Stimulated activated CD4-positive, alpha-beta T cell treated with anti-CD3 and anti-CD28 coated beads, Interleukin-4, amount 100 ng/mL, for 4 hours (primary cell): ENCODE measurements at places on chromosomes 12 and 14.
A peak's percentile ranks its signal among the peaks of the same experiment; 100 is the strongest.

DNA sequence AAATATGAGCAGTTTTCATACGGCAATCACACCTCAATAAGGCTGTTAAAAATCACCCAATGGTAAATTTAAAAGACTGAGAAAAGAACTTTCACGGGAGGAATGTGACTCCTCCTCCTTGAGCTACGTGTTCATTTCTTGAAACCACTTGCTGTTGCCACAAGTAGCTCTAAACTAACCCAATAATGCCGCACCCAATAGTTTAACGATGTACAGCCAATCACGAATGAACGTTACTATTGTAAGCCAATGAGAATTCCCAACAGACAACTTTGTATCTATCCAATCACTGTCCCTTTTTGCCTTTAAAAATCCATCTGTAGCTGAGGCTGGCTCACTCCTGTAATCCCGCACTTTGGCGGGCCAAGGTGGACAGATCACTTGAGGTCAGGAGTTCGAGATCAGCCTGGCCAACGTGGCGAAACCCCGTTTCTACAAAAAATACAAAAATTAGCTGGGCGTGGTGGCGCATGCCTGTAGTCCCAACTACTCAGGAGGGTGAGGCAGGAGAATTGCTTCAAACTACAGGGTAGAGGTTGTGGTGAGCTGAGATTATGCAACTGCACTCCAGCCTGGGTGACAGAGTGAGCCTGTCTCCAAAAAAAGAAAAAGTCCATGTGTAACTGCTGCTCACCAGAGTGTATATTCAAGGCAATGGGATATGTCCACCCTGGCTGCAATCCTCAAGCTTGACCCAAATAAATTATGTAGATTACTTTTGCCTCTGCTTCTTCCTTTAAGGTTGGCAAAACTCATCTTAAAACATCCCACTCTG is 24.4 kb upstream of the BTBD6 start:
- no peak for DNase-seq

DNA sequence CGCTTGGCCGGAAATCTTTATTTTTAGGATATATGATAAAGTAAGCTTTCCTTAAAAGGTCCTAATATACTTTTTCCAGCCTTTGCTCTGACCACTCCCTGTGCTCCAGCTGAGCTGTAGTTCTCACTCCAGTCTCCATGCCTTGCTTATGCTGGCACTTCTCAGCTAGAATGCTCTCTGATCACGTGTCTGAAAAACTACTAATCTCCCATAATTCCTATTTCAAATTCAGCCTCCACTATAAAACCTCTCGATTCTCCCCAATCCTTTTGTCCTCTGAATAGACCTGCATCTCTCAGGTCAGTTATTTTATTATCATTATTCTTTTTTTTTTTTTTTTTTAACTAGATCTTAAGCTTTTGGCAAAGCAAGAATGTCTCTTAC is 3.7 kb downstream of the BIN2 start:
- no peak for DNase-seq

- no peak for DNase-seq
These were observed 31.9 kb downstream of the RDH12 start for GRCh38 chr14:67733616-67734015.

DNA sequence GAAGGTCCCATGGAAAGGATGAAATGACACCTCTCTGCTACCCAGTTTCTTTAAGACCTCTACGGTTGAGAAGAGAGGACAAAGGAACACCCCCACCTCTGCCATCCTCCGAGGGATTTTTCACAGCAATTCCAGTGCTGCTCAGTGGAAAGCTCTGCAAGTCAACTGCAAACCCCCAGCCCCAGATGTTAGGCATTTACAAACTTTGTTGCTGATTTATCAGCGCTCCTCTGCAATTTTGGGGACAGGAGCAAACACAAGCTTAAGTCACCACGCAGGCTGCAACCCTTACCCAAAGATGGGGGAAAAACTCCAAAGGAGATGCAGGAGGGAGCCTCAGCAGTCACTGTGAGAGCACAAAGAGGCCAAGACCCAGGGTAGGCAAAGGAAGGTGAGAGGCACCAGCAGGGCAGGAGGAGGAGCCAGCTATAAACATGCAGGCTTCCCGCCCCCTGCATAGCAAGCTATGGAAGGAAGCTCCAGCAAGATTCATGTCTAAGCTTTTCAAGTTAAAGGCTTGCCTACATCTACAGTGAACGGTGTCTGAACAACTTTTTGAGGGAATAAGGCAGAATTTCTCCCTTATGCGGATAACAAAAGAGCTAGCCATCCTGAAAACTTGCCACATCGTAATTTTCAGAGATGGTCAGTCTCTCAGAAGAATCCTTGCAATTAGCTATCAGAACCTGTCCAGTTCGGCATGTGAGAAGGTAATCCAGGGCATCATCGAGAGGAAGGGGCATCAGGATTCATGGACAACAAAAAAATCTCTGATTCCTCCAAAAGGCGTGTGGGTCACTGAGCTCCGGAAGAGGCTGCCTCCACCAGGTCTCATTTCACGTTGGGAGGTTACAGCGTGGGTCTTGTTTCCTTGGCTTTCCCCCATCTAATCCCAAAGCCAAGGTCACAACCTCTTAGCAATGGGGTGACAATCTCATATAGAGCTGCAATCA is 3.9 kb downstream of the CTDSP2 start:
- DNase-seq: peak; percentile 30

- no peak for DNase-seq
These were observed 15.1 kb downstream of the NAV3 start for GRCh38 chr12:77845831-77846230.

GRCh38 chr12:98911396-98911795 is 266.3 kb downstream of the APAF1 start:
- DNase-seq: no peak

DNA sequence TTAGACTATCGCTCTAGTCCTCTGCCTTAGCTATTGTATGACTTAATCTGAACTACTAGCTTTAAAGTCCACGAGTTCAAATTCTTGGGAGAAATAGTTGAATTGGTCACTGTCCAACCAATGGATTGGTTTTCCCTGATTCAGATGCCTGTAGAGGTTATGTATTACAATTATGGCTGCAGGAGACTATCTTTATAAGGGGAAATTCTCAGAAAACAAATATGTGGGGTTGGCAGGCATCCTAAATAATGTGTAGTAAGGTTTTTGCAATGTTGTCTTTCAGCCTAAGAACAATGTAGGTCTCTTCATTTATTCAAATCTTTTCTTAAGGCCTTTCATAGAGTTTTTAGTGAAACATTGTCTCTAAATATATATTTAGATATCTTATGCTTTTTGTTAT is 26.9 kb downstream of the MYRFL start:
- no peak for DNase-seq

- no peak for DNase-seq
These were observed 103.6 kb upstream of the FLRT2 start for GRCh38 chr14:85426068-85426935.

DNA sequence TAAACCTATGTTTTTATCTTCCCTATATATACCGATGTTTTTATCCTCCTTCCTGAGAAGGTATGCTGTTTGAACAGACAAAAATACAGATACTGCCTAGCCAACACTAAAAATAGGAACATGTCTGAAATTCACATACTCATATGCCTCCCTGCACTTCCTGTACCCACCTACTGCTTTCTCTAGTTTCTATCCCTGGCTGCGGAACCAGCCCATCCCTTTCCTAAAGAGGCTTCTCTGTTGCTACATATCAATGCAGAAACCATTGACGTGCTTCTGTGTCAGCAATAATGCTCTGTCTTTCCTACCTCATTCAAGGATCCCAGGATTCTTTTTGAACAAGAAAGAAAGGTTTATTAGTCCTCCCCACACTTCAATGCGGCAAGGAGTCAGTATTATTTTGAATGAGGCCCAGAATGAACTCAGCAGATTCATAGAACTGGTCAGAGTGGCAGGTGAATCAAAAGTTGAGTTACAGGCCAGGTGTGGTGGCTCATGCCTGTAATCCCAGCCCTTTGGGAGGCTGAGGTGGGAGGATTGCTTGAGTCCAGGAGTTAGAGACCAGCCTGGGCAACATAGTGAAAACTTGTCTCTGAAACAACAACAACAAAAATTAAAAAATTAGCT is 67.8 kb upstream of the NAP1L1 start:
- DNase-seq: no peak

DNA sequence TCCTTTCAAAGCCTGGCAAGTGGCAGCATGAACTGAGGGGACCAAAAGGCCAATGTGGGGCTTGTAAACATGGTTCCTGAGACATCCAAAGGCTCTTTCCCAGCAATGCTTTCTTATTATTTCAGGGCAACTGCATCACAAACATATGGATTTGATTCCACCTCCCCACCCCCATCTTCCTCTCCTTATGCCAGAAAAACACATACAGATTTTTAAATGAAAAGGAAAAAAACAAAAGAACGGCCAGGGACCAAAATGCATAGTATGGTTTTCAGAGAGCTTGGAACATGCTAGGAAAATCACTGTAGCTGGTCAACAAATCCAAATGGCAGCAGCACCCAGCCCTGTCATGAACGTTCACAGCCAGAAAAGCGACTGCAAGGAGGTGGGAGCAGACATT is 167.6 kb downstream of the ANO2 start:
- DNase-seq: no peak

DNA sequence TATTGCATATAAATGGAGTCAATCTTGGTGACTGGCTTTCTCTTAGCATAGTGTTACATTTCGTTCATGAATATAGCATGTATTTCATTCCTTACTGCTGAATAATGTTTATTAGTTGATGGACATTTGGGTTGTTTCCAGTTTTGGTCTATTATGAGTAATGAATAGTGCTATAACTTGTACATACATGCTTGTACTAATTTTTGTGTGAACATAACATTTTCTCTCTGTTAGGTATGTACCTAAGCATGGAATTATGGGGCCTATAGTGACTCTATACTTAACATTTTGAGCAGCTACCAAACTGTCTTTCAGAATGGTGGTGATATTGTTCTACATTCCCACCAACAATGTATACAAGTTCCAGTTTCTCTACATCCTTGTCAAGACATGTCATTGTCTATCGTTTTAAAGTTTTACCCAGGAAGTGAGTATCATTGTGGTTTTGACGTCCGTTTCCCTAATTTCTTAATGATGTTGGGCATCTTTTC is 23.1 kb downstream of the ATP2A2 start:
- no peak for DNase-seq

GRCh38 chr14:88618476-88618875 is 55.6 kb downstream of the ZC3H14 start:
- DNase-seq: no peak

GRCh38 chr12:66735275-66735674 is 56.4 kb upstream of the GRIP1 start:
- DNase-seq: no peak

DNA sequence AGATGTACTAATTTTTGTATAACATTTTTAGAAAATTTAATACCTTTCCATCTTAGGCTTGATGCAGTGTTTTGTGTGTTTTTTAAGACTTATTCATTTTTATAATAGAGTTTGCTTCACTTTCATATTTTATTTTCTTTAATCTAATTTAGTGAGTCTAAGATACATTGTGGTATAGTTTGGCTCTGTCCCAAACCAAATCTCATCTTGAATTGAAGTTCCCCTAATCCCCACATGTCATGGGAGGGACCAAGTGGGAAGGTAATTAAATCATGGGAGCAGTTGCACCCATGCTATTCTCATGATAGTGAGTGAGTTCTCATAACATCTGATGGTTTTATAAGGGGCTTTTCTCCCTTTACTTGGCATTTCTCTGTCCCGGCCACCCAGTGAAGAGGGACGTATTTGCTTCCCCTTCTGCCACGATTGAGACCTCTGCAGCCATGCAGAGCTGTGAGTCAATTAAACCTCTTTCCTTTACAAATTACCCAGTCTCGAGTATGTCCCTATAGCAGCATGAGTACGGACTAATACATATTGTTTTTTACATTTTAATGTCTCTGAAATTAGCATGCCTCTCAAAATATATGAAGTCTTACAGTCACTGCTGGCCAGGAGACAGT is 34.9 kb downstream of the GABARAPL1 start:
- DNase-seq: no peak

GRCh38 chr14:97977651-97978261 is 1180.6 kb downstream of the VRK1 start:
- peak; percentile 68 for DNase-seq

DNA sequence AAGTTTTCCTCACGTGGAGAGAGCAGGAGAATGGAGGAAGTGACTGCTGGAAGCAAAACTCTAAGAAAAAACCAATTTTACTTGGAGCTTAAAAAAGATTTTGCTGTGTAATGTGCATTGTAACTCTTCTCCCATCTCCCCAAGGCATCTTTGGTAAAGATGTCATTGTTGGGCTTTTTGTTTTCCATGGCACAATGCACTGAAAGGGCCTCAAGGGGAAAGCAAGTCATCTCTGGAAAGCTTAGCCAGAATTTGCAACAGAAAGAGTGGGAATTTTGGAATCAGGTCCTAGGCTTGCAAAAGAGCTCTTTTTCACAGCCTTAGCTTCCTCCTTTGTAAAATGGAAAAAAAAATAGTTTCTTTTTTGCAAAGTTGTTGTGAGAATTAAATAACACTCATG is 7.9 kb upstream of the PPM1A start:
- no peak for DNase-seq

GRCh38 chr14:59343585-59343984 is 121.6 kb downstream of the GPR135 start:
- no peak for DNase-seq

- DNase-seq: no peak
These were observed 5.4 kb upstream of the CAMKK2 start for GRCh38 chr12:121301876-121302275.

GRCh38 chr12:90062799-90063198 is 354.2 kb upstream of the ATP2B1 start:
- no peak for DNase-seq

DNA sequence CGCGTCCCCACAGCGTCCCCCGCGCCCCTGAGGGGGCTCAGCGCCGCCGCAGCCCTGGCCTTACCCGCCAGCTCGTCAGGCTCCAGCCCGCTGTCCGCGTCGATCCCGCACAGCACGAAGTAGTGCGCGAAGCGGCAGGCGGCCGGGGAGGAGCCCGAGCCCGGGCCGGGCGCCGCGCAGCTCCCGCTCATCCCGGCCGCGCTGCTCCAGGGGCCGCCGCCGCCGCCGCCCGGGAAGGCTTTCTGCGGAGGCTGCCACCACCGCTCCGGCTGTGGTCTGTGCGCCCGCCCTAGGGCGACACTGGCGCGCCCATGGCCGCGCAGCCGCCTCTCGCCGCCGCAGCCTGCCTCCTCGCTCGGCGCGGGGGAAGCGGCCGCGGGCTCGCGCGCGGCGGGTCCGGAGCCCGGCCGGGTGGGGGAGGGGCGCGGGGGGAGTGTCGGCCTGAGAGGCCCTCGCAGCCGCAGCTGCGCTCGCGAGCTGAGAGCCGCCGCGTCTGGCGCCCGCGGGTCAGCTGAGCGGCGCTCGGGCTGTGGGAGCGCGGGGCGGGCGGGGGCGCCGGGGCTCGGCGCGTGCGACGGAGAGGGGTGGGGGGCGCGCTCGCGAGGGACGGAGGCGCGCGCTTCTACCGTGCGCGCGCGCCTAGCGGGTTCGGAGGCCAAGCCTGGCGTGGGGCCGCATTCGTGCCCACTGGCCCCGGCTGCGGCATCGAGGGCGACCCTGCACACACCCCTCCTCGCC is at the start of gene DENND5B:
TSS of gene DENND5B (minus strand) at position 495 of the 738 bp plus-strand sequence. CDS start at position 191, 304 bp downstream.
- peak; percentile 20 for DNase-seq
